ENCODE measurements at places on chromosomes 7 and 10.

GRCh38 chr10:105041956-105042355, 400.9 kb downstream of the SORCS3 start:
- no peak for DNase-seq

- DNase-seq: peak; percentile 34
Observed at GRCh38 chr7:137886281-137886680, 39.5 kb upstream of the DGKI start.

GRCh38 chr10:22086730-22087401, 83.3 kb upstream of the DNAJC1 start:
- DNase-seq: peak; percentile 4

GRCh38 chr10:126504063-126504760, 115.9 kb upstream of the ADAM12 start:
- DNase-seq: no peak

DNA sequence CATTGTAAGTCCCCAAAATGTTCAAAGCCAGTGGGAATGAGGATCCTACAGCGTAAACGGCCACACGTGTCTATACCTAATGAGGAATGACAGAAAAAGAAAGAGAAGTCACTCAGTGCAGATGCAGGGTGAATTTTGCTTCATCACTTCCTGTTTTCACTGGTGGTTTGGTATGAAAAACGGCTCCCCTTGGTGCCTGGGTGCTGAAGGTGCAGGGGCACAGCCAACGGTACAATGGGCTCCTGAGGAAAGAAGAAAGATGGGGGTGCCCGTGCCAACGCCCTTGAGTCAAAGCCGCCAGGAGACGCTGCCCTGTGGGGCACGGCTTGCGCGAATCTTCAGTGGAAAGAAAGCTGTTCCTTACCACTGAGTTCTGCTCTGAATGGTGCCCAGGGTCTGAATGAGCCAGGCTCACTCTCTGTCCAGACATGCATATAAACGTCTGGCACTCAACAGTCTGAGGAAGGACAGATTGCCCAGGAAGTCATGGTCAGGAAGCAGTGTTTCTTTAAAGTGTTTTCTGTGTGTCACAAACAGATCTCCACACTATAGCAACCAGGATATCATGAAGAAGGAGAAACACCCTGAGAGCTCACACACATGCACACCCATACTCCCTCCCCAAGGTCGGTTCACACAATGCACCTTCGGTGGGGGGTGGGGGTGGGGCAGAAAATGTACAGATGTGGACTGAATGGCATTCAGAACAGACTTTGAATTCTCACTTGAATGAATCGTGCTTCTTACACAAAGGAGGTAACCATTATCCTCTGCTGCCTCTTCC, 105.8 kb downstream of the ELMO1 start:
- no peak for DNase-seq

DNA sequence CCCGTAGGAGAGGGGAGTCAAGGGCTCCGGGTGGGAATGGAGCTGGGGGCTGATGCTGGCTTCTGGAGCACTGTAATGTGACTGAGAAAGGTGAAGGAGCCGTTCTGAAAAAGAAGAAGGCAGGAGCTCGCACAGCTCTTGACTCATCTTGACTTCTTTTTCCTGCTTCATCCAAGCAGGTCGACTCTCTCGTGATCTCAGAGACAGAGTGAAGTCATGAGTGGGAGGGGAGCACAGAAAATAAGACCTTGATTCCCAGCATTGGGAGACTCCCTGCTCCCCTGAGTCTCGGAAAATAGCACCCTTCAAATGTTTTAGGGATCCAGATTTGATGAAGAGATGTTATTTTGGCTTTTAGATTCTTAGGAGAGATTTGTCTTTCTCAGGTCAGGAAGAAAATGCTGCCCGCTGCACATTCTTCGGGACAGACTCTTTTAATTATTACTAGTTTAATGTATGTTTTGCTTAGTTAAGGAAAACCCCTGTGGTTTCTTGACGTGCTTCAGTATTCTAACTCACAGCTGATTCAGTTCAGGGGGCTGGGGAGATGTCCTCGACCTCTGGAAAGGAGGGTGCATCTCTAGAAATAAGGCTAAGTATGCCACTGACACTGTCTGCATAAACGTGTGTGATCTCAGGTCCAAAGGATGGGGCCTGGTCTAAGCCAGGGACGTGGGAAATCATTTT, 34.1 kb downstream of the EGFR start:
- no peak for DNase-seq

DNA sequence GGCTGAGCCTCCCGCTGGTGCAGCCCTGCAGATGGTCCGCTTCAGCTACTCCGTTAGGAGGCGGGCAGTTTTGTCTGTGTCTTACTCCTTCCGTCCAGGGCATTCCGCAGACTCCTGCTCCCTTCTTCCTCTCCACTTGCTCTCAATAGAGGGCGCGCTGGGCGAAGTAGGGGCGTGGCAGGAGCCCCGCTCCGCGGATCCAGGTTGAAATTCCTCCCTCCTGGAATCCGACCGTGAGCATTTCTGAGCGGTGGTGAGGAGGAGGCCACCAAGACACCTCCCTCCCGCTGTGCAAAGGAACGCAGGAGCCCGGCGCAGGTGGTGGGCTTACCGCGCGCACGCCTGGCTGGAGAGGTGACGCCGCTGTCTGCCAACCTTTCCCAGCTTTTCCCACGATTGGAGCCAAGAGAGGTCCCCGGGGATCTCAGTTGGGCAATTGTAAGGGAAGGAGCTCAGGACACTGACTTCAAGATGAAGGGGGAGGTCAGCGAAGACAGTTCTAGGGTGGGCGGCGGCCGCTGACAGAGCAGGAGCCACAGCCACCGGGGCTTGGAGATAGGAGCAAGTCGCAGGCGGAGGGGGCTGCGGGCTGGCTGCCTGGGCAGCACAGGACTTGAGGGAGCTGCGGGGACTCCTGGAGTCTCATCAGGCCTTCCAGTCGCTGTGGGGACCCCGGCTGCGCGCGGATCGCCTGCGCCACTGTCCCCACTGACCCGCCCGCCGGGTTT, 1011.3 kb downstream of the XPNPEP1 start:
- DNase-seq: peak; percentile 37

- DNase-seq: no peak
Observed at GRCh38 chr7:17462131-17462631, 163.7 kb downstream of the AHR start.

GRCh38 chr10:34906067-34906965, 91.2 kb upstream of the PARD3 start:
- DNase-seq: peak; percentile 81

GRCh38 chr10:3693698-3694080, 91.3 kb downstream of the KLF6 start:
- no peak for DNase-seq

DNA sequence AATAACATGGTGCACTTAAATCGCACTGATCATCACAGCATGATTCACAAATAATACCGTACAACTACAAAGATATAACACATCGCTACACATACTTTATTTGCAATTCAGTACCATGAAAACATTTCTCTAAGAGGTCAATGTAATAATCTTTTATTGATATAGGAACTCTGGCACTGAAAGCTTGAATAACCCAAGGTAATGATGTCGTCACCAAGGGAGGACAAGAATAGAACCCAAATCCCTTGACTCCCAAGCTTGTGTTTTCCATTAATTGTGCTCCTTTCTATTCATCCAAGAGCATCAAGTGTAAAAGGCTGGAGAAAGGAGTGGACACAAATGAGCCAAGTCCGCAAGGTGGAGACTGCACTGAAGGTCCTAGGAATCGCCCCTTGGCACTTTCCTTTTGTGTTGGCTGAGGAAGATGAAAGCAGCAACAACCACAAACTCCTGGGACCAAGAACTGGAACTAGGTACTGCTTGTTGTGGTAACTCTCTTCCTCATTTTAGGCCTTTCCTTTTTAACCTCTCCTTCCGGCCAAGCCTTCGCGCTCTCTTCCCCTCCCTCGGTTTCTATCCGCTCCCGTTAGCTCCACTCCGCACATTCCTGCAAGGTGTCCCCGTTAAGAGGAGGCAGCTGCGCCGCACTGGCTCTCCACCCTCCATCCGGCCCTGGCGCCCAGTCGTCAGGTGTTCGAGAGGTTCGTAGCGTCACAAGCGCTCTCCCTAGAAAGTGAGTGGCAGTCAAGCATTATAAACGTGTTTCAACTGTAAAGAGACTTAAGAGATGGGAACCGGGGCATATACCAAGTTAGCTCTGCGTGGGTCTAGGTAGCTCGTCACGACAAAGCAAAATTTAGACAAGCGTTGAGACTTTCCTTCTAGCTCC, 1.0 kb upstream of the CBLL1 start:
- DNase-seq: peak; percentile 95

DNA sequence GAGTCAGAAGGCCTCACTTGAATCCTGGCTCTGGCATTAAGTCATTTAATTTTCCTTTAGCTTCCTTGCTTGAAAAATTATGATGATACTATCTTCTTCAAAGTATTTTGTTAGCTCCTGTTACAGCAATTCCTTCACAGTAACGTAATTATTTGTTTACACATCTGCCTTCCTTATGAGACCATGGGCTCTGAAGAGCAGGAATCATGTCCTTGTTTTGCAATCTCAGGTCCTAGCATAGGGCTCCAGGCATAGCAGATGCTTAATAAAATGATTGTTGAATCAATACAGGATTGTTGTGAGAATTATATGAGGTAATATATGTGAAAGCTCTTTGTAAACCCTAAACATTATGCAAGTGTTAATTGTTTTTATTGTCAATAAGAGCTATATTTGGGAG, 25.5 kb downstream of the KLHDC10 start:
- no peak for DNase-seq

DNA sequence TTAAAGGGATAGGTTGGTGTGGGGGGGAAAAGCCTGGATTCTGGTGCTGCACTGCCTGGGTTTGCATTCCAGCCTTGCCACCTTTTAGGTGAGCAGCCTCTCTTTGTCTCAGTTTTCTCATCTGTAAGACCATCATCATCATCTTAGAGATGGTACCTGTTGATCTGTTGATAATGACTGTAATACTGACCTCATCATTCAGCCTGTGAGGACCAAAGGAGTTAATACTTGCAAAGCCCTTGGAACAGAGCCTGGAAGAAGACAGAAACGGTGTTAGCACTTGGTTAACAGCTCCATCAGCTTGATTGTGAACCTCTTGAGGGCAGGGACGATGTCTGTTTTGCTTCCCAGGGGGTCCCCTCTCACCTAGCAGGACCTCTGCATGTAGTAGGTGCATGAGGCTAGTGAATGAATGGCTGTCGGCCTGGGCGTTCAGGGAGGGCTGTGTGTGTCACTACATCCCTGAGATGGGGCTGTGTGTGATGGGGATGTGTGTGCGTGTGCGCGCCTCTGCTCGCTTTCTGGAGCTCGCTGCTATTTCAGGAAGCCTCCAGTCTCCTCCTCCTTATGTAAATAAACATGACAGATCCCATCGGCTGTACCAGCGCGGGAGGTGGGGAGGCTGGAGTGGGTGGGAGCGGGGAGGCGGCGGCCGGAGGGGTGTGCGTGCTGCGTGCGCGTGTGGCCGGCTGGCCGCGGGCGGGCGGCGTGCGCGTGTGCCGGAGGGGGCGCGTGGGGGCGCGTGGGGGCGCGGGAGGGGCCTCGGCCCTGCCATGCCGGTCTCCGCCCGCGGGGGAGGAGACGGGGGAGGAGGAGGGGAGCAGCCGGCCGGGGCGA, 61.2 kb downstream of the NEURL1 start:
- peak; percentile 82 for DNase-seq

DNA sequence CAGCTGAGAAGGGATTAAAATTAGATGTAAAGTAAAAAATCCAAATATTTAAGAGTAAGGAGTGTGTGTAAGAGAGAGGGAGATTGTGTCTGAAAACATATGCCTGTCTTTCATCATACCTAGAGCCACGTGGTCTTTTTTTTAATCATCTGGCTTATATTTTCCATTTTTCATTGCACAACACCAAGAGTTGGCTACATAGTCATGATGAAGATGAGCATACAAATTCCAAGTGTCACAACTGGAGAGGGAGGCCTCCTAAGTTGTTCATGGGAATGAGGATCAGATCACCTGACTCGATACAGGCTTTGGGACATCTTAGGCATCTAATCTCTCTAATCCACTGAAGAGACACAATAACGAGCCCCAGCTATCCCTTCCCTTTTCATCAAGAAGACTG, 47.2 kb upstream of the CCDC3 start:
- no peak for DNase-seq

- no peak for DNase-seq
Observed at GRCh38 chr10:58352956-58353610, 18.3 kb downstream of the UBE2D1 start.

- DNase-seq: no peak
Observed at GRCh38 chr10:63462442-63462841, 3.3 kb downstream of the JMJD1C start.

GRCh38 chr7:100464210-100464660, at the start of gene SPACDR:
Gene SPACDR (minus strand): TSS chr7:100464260. CDS start chr7:100464025, 235 bp downstream.
- DNase-seq: no peak

DNA sequence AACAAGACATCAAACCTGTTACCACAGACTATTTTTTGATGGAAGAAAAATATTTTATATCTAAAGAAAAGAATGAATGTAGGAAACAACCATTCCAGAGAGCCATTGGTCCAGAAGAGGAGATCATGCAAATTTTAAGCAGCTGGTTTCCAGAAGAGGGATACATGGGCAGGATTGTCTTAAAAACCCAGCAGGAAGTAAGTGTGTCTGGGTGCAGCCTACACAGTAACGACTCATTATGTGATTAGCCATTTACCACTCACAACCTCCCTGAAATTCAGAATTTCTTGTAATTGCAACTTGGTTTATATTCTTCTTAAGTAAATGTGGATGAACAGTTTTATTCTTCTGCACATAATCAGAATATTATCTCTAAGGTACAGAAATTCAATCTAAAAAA, 46.2 kb downstream of the NOC3L start:
- no peak for DNase-seq

DNA sequence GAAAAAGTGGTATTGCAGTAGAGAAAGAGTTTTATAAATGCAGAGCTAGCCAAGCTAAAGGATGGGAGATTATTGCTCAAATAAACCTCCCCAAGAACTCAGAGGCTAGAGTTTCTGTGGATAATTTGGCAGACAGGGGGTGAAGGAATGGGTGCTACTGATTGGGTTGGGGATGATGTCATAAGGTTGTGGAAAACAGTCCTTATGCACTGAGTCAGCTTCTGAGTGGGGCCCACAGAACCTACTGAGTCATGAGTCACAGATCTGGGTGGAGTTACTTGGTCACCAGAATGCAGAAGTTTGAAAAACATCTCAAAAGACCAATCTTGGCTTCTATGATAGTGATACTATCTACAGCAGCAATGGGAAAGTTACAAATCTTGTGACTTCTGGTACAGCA, 1146.7 kb downstream of the TYW1 start:
- DNase-seq: no peak

DNA sequence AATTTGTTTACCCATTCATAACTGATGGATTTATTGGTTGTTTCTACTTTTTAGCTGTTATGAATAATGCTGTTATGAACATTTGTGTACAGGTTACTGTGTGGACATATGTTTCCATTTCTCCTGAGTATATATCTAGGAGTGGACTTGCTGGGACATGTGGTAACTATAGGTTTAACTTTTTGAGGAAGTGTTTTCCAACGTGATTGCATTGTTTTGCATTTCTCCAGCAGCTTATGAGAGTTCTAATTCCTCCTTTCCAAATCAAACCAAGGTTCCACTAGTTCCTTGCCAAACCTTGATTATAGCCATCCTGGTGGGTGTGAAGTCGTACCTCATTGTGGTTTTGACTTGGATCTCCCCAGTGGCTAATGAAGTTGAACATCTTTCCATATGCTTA, 2.6 kb upstream of the PRF1 start:
- no peak for DNase-seq

- no peak for DNase-seq
Observed at GRCh38 chr7:107982042-107982840, 20.7 kb downstream of the LAMB1 start.

Measured in NCI-H526 (cell line).